ENCODE measurements at places on chromosomes 11 and 22. TPM values are rescaled to one million over a fixed set of nuclear protein-coding genes. Genes with fewer than 3 reads are reported as not detected.

Gene FAU
- 166 TPM for total RNA-seq

Gene TTC17
- total RNA-seq, result 109 TPM

Gene SHANK2
- 13.7 TPM for total RNA-seq

Gene KCNQ1
- 0.35 TPM for total RNA-seq
